ENCODE measurements at places on chromosomes 3 and 15.

DNA sequence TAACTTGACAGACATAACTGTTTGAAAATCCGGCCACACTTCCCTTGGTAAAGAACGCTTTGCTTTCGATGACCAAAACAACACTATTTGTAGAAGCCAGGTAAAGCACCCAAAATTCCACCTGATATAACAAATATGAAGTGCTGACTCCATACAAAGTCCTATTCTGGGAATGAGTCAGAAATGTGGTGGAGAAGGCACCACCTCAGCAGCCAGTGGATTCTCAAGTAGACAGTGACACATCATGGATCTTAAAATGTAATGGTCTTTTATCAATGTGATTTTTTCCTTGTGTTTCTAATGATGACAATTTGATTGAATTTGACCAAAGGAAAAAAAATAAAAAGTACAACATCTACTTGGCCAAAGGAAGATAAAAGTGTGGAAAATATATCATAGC, 135.0 kb upstream of the WNT5A start:
- no peak for DNase-seq

DNA sequence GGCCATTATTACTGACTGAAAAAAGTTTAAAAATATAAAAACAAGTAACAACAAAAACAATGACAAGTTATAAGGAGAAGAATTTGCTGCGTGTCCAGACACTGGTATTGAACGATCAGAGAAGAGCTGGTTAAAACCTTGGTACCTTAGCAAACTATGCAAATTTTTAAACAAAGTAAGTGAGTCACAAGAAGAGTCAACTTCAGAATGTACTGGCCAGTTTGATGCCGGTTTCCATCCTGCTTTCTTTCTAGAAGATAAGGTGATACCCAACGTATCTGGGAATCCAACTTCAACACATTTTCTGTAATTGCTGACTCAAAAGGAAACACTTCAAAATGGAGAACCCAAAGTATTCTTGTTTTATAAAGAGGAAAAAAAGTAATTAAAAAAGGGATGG, 49.8 kb downstream of the RUBCN start:
- DNase-seq = no peak

GRCh38 chr15:38611228-38611627, 46.6 kb upstream of the RASGRP1 start:
- no peak for DNase-seq

DNA sequence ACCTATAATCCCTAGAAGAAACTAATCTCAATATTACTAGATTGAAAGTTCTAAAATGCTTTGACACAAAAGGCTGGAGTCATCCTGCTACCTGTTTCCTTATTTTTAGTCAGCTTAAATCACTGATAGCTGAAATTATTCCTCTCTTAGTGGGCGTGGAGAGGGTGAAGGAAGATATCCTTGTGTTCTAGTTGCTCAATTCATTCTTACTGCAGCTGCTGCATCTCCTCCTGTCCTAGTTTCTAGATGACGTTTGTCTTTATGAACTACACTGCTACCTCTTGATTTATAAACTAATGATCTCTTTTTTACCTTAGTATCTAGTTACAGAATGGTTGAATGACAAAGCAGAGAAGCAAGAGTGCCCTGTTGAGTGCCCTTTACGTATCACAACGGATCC, 50.7 kb downstream of the SETD5 start:
- no peak for DNase-seq

DNA sequence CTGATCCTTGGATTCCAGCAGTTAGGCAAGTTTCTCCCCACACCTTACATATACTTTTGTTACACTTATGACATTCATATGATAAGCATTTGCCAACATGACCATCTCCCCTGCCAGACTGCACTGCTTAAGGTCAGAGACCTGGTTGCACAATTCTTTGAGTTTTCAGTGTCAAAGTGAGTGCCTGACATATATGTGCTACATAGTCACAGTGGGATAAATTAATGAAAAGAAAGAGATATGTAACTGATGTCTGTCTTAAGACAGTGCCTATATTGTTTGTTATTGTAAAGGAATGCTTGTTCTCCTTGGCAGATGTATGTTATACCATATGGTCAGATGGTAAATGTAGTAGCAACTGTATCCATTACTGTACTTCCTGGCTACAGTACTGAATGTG, 3.5 kb upstream of the DCUN1D1 start:
- DNase-seq = peak; percentile 37

- DNase-seq = peak; percentile 100
Observed at GRCh38 chr3:187745201-187746058, at the start of gene BCL6. TSS of gene BCL6 (minus strand) at chr3:187745468. CDS start at chr3:187733693, 11,775 bp downstream.

GRCh38 chr15:96535148-96535547, 204.6 kb downstream of the NR2F2 start:
- no peak for DNase-seq

DNA sequence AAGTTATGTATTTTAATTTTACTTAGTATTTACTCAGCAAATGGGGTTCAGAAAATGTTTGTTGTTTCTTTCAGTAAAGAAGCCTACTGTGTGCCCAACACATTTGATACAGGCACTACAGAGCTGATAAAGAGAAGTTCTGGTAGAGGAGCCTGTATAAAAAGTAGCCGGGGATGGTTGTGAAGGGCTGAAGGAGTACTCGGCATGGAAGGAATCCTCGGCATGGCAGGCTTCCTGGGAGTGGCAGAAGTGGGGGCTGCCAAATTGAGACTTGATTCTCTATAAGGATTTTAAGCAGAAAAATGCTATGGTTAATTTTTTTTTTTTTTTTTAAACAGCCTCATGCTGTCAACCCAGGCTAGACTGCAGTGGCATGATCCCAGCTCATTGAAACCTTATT, 9.3 kb downstream of the ARL13B start:
- DNase-seq = no peak

Measured in fibroblast of the aortic adventitia (primary cell).